ENCODE measurements at places on chromosomes 13 and 19.

DNA sequence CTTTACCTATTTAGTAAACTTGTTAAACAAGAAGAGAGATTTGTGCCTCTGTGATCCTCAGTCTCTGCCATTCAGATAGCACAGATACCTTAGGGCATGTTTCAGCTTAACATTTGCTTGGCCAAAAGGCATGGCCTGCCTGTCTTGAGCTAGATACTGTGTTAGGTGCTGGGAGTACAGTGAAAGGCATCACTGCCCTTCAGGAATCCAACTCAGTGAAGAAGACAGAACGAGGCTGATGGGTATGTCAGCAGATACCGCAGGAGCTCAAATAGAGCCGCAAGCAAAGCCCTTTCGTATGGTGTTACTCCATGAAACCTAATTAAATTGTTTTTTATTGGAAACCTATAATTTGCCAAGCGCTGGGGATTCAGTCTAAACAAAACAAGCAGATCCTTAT lies 12.9 kb downstream of the ZNF507 start:
- DNase-seq = no peak

- peak; percentile 96 for DNase-seq
Observed at GRCh38 chr13:93151277-93151676, 75.3 kb upstream of the GPC6 start.

DNA sequence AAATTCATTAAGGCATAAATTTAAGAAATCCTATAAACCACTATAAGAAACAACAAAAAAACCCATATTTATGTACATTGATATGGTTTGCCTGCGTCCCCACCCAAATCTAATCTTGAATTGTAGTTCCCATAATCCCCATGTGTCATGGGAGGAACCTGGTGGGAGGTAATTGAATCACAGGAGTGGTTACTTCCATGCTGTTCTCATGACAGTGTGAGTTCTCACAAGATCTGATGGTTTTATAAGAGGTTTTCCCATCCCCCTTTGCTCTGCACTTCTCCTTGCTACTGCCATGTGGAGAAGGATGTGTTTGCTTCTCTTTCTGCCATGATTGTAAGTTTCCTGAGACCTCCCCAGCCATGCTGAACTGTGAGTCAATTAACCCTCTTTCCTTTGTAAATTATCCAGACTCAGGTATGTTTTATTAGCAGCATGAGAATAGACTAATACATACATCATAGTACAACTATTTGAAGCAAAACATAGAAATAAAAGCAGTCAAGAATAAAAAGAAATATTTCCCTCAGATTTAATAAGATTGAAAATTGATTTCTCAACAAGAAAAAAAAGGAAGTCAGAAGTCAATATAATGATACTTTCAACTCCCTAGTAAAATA lies 209.0 kb upstream of the GPC6 start:
- DNase-seq = no peak

GRCh38 chr13:113863524-113864272 lies at the start of gene GAS6:
GAS6 (minus strand) TSS chr13:113864076; CDS start chr13:113863920, 156 bp downstream.
- no peak for DNase-seq

DNA sequence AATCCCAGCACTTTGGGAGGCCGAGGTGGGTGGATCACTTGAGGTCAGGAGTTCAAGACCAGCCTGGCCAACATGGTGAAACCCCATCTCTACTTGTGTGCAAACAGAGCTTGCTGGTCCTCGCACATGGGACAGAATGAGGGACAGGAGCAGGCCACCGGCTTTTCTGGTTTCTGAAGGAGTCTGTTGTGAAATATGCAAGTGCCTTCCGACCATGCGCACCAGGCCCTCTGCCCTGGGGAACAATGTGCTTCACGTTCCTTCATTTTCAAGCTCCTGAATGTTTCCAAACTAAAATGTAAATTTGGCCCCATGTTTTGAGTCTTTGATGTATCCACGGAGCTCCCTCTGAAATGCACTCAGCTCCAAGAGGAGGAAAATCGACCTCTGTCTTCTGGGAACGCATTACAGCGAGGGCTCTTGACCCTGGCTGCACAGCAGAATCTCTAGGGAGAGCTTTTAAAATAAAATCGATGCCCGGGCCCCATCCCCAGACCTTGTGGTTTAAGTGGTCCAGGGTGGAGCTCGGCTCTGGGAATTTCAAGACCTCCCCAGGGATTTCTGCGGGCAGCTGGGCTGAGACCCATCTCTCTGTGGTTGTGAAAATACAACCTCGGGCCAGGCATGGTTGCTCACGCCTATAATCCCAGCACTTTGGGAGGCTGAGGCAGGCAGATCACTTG lies 9.3 kb upstream of the ACP4 start:
- DNase-seq = no peak

DNA sequence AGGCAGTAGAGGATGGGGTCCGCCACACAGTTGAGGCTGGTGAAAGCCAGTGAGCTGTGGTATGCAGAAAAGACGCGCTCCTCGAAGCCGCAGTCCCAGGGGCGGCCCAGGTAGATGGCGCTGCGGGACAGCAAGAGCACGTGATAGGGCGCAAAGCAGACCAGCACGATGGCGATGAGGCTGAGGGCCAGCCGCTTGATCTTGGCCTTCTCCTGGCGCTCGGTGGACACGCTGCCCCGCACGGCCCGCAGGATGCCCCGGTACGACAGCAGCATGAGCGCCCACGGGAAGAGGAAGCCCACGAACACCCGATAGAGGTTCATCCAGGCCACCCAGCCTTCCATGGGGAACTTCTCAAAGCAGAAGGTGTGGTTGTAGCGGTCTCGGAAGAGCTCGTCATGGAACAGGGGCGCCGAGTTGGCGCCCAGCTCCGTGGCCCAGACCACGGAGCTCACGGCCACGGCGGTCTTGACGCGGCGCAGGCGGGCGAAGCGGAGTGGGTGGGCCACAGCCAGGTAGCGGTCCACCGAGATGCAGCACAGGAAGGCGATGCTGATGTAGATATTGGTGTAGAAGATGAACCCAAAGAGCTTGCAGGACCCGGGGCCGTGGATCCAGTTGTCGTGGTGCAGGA lies 6.5 kb upstream of the OPA3 start:
- no peak for DNase-seq

All from HT1080 (cell line).